Psoas muscle (tissue), 8 donors: ENCODE measurements at places on chromosomes 2 and 18. TPM values are rescaled to one million over a fixed set of nuclear protein-coding genes. Genes with fewer than 3 reads are reported as not detected.

Gene LIMS4
- total RNA-seq, result 5.9 TPM

DNA sequence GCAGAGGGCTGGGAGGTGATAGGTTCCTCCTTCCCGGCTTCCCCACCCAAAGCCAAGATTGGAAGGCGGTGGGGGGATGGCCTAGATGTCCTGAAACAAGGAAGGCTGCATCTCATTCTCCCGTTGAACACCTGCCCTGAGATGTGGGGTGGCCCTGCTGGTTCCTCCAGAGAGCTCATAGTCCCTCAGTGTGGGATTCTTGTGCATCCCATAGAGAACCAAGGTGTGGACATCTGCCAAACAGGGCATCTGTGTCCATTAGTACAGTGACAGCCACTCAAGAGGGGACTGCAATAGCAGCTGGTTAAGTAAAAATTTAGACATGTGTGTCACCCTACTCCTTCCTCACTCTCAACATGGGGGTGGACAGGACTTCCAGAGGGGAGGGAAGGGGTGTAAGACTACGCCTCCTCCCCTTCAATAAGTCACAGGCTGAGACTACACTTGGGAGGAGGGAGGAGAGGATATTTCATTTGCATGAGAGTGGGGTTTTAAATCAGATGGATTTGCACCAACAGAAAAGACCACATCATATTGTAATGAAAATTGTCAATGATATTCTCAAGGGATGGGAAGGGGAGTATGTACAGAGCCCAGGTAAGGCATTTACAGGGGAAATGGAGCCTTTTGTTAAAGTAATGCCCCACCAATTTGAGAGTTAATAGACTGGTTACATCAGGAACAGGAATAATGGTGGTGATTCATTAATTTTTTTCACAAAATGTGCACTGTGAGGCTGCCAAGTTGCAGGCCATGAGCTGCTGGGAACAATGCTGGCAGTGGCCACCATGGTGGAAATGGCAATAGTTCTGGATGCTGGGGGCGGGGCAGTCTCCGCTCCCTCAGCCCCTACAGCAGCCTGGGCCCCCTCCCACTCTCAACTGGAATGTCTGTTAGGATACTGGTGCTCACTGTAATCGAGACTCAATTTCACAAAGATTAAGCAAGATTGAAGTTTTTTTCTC lies 80.6 kb downstream of the TEX51 start:
- DNase-seq, result no peak

GRCh38 chr2:230685178-230685577 lies 27.5 kb upstream of the CAB39 start:
- no peak for DNase-seq

GRCh38 chr2:24233321-24233720 lies 58.5 kb downstream of the FAM228A start:
- DNase-seq, result no peak

- DNase-seq, result no peak
Observed at GRCh38 chr2:157172866-157173578, 84.5 kb upstream of the GALNT5 start.

DNA sequence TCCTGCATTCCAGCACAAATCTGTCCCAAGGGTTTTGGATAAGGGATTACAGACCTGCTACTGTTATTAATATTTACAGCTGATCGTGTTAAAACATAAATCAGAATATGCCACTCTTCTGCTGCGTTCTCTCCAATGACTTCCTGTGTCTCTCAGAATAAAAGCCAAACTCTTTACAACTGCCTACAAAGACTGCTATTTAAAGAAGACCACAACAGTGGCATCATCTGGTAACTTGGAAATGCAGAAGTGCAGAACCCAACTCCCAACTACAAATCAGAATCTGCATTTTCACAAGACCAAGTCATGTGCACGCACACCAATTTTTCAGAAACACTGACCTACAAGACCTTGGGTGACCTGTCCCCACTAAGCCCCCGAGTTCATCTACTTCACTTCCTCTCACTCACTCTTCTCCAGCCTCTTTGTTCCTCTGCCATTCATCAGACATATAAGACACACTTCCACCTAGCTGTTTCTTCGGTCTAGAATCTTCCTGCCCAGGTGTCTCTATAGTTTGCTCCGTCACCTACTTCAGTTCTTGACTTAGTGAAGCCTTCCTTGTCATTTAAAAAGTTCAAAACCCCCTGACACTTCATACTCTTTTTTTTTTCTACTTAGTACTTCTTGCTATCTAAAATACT lies 36.0 kb downstream of the CHN1 start:
- no peak for DNase-seq

GRCh38 chr2:45103351-45104345 lies 94.4 kb upstream of the SIX2 start:
- no peak for DNase-seq
